ENCODE measurements at places on chromosomes 13 and 19.

- no peak for DNase-seq
Measured at GRCh38 chr13:77306458-77306857, 20.4 kb downstream of the MYCBP2 start.

- no peak for DNase-seq
Measured at GRCh38 chr19:19407633-19407930, 2.1 kb downstream of the GATAD2A start.

- DNase-seq, result no peak
Measured at GRCh38 chr13:20570517-20570916, 3.6 kb downstream of the IFT88 start.

DNA sequence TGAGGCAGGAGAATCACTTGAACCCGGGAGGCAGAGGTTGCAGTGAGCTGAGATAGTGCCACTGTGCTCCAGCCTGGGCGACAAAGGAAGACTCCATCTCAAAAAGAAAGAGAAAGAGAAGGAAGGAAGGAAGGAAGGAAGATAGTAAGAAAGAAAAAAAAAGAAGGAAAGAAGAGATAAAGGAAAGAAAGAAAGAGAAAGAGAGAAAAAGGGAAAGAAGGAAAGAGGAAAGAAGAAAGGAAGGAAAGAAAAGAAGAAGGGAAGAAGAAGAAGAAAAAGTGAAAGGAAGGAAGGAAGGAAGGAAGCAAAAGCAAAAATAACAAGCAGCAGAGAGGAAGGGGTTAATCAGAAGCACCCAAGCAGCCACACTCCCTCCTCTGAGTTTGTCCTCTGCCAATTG, 32.1 kb downstream of the NWD1 start:
- no peak for DNase-seq

GRCh38 chr13:72141855-72142519, 275.0 kb upstream of the DACH1 start:
- no peak for DNase-seq
